ENCODE measurements at places on chromosomes 3 and 15.

GRCh38 chr3:17336291-17336690 lies 406.1 kb downstream of the TBC1D5 start:
- DNase-seq: no peak

GRCh38 chr3:141388823-141389621 lies 20.7 kb downstream of the ZBTB38 start:
- no peak for DNase-seq

DNA sequence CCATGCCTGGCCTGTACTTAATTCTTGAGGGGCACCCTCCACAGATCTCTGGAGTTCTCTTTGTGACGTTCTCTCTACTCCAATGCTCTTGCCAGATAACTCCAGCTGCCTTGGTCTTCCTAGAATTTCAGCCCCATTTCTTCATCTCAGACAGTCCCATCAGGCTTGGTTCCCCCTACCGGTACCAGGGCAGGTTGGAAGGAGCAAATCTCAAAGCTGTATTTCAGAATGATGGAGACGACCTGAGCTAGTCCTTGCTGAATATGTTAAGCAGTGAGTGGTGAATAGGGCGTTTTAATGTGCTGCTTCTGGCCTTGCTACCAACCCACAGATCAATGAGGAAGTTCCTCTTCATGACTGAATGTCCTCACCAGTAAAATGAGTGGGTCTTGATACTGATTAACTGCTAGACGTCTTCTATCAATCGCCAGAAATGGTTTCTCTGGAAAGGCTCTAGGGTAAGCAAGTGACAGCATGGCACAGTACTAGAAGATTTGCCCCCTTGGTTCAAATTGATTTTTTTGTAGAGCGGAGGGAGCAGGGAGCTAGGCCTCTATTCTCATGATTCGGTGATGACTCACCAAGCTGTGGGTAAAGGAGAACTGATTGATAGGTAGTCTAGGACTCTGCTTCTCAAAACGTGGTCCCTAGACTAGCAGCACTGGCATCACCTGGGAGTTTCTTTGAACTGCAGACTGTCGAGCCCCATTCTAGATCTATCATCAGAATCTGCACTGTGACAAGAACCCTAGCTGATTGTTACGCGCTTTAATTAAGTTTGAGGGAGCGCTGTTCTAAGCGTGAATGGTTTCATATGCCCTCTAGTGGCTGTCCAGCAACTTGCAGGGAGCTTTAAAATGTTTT lies 67.8 kb downstream of the UBP1 start:
- no peak for DNase-seq

DNA sequence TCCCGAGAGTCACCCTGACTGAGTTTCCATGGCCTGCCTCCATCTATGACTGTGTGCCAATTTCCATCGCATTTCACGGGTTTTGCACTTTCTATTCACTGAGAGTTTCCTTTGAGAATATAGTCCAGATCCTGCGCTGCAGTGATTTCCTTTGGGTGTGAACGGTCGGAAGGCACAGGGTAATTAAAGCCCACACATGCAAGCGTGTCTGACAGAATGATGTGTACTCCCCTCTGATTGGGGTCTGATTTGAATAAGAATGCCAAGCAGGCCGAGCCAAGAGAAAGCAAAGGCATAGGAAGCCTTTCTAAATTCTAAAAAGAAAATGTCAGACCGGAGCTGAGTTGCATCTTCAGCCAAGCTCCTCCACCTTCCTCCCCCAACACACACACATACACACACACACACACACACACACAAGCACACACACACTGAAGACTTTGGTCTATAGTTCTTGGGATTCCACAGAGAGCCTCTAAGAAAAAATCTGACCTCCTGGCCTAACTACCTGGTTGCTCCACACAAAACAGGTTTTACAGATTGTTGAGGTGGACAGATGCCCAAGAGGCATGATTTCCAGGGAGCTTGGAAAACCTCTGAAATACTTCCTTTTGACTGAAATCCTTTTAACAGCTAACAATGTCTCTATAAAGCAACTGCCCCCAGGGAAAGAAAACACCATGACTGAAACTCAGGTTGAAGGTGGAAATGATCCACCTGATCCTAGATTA lies 59.7 kb upstream of the LRRN1 start:
- no peak for DNase-seq

DNA sequence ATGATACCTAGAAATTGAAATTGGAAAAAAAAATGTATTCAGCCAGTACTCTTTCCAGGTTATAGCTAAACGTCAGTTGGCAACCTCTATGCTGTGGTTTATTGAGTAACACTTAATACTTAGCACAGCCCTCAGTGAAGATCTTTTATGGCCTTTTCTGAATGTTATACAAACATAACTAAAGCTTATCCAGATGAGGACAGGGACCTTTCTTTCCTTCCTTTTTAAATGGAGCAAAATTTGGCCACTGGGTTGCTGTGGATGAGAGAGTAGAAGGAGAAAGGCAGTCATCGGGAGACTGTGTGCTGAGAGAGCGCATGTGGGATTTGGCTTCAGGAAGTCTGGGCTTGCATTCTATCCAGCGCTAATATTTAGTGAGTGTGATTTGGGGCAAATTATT lies 36.1 kb downstream of the IGF1R start:
- no peak for DNase-seq

- DNase-seq: no peak
These were observed 12.9 kb downstream of the SEC11A start for GRCh38 chr15:84702961-84703482.

- DNase-seq: no peak
These were observed 80.8 kb downstream of the SMAD3 start for GRCh38 chr15:67146234-67146633.
